ENCODE measurements at places on chromosomes 2 and 18. TPM values are rescaled to one million over a fixed set of nuclear protein-coding genes. Genes with fewer than 3 reads are reported as not detected.
A peak's percentile ranks its signal among the peaks of the same experiment; 100 is the strongest.

HOXD13 gene
- total RNA-seq, result 3.8 TPM

AOX1 gene
- 47.9 TPM for total RNA-seq

IL1R1 gene
- 87.9 TPM for total RNA-seq

MARCO gene
- total RNA-seq, result not detected

POTEI gene
- not detected for total RNA-seq

LRATD1 gene
- 1.2 TPM for total RNA-seq

RAB27B gene
- total RNA-seq, result 0.54 TPM

DNA sequence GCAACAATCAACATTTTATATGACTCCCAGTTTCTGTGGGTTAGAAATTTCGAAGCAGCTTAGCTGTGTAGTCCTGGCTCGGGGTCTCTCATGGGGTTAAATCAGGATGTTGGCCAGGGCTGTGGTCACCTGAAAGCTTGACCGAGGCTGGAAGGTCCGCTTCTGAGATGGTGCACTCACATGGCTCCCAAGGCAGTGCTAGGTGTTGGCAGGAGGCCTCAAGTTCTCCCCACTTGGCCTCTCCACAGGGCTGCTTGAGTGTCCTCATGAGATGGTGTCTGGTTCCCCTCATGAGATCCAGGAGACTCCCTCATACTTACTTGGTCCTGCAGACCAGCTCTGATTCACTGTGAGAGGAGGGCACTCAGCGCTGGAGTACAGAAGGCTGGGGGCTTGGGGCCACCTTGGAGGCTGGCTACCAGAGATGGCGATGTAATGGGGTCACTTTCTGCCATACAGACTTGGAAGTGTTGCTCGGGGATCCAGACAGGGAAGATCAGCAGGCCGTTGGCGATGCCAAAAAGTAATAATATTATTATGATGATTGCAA lies 98.8 kb downstream of the INHBB start:
- H3K27ac ChIP-seq, result no peak overlapping the region
- DNase-seq, result no peak
- 0 out of 2 replicates have a peak, but pooled peaks cover 9% of the 10 kb centered on the region for H3K4me1 ChIP-seq

DNA sequence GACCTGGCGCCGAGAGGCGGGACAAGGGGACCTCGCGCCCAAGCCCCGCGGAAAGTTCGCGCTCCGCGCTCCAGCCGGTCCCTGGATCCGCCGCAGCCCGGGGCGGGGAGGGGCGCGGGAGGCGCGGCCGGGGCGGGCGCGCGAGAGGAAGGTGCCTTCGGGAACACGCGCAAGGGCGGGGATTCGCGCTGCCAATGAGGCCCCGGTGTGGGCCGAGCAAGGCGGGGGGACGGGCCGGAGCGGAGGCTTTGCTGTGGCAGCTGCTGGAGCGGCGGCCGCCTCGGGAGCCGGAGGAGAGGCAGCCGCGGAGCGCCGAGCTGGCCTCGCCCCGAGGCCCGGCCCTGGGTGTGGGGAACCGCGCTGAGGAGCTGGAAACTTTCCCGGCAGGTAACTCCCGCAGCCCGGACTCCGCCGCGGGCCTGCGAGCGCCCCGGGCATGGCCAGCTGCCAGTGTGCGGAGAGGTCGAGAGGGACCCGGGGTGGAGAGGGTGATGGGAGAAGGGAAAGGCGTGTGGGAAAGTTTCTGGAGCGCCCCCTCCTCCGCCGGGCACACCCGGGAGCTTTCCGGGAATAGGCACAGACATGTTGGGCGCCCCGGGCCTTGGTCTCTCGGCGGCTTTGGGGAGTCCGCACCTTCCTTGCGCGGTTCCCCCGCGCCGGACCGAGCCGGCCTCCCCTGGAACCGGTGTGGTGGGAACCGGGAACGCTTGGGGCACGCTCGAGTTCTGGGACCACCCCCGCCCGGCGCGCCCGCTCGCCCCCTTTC lies at the start of gene TANC1:
TSS of gene TANC1 (plus strand) at position 245 of the 766 bp plus-strand sequence. CDS start 97,271 bp downstream, outside the sequence.
- no peaks in the 10 kb centered on the region for H3K27me3 ChIP-seq
- peak within 1 kb of the TSS; percentile 80 for H3K4me3 ChIP-seq
- peak within 1 kb of the TSS; percentile 84 for H3K27ac ChIP-seq
- DNase-seq, result peak; percentile 98

DNA sequence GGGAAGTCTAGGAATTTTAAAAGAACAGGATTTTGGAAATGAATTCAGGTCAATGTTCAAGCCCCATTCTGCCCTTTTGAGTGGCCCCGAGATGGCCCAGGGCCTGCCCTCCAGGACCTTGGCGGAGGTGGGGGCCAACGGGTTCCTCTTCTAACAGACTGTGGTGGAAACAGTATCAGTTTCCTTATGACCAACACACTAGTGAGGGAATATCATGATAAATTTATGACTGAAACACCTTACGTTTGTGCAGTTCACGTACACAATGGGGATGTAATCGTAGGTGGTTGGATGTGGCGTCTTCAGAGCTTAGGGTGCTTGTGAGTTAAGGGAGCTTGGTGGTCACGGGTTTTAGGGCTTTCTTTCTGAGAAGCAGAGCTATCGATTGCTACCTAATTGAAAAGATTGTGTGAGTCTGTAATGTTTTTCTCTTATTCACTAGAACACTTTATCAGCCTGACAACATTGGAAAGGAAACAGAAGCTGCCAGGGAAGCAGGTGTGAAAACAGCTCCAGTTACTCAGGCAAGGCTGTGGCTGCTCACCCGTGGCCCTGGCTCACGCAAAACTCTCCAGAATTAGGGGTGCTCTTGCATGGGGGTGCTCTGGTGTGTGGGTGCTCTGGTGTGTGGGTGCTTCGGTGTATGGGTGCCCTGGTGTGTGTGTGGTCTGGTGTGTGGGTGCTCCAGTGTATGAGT lies 165.3 kb downstream of the SNTG2 start:
- H3K4me1 ChIP-seq, result no peaks in the 10 kb centered on the region
- H3K27ac ChIP-seq, result no peak overlapping the region
- no peak overlapping the region for H3K4me3 ChIP-seq

DNA sequence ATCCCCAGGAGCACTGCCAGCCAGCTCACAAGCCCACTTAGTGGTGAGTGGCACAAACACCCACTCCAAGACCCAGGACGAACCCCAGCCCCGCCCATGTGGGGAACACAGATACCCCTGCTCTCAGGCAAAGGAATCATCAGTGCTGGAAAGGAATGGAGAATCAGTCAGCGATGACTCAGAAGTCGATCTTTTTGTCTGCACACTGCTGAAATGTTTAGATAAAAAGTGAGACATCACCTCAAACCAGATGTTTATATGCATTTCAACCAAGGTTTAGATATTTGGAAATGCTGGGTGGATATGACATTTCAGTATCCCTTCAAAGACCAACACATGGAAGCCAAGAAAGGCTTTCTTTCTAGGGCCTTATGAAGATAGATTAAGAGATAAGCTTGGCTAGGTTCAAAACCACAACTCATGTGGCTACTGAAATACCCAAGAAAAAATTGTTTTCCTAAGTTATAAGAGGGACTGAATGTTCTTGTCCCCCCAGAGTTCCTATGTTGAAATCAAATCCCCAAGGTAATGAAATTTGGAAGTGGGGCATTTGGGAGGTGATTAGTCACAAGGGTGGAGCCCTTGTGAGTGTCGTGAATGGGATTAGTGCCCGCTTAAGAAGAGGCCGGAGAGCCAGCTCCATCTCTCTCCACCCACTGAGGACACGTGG lies 43.7 kb downstream of the POU3F3 start:
- H3K27ac ChIP-seq, result no peak overlapping the region
- no peak overlapping the region for H3K4me3 ChIP-seq
- H3K4me1 ChIP-seq, result peaks cover 9% of the 10 kb centered on the region
- no peaks in the 10 kb centered on the region for H3K36me3 ChIP-seq
- H3K27me3 ChIP-seq, result peaks cover under 1% of the 10 kb centered on the region

DNA sequence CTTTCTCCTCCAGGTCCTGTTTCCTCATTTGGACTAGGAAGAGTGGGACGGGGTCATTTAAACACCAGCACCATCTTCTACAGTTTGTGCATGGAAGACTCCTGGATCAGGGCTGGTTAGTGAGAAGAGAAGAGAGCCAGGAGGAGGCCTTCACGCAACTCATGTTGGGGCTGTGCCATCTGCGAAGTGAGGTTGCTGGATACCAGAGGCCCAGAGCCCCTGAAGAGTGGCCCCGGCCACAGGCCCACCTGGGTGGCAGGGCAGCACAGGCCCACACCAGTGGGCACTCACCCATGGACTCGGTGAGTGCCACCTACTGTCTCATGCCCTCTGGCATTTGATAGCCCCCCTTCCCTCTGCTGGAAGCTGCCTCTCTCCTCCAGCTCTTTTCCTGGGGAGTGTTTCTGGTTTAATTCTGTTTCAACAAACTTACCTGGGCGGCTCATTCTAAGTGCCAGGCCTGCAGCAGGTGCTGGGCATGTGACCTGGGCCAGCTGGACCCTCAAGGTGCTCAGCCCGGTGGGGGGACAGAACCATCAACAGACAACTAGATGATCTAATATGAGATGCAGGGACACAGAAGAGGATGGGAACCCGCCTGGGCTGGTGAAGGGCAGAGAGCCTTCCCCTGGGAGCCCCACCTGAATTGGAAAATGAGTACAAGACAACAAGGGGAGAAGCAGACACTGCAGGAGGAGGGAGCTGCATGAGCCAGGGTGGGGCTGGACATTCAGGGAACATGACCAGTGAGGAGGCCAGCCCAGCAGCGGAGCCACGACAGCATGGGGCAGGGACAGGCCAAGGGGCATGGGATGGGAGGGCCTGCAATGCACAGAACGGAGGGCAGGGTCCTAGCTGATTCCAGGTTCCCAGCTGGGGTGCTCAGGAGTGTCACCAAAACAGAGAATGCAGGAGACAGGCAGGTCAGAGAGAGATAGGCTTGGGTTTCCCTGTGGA lies 70.6 kb downstream of the MARCO start:
- peaks cover 66% of the 10 kb centered on the region for H3K27me3 ChIP-seq
- no peak for DNase-seq
- no peak overlapping the region for H3K27ac ChIP-seq
- no peaks in the 10 kb centered on the region for H3K4me1 ChIP-seq
- no peaks in the 10 kb centered on the region for H3K36me3 ChIP-seq

- H3K36me3 ChIP-seq, result 0 out of 2 replicates have a peak, but pooled peaks cover 8% of the 10 kb centered on the region
- peak overlapping the region; percentile 87 for H3K27ac ChIP-seq
- DNase-seq, result no peak
- H3K4me3 ChIP-seq, result peak overlapping the region; percentile 81
- H3K27me3 ChIP-seq, result no peaks in the 10 kb centered on the region
These were observed 902 bp downstream of the MCFD2 start for GRCh38 chr2:46914578-46915230.

DNA sequence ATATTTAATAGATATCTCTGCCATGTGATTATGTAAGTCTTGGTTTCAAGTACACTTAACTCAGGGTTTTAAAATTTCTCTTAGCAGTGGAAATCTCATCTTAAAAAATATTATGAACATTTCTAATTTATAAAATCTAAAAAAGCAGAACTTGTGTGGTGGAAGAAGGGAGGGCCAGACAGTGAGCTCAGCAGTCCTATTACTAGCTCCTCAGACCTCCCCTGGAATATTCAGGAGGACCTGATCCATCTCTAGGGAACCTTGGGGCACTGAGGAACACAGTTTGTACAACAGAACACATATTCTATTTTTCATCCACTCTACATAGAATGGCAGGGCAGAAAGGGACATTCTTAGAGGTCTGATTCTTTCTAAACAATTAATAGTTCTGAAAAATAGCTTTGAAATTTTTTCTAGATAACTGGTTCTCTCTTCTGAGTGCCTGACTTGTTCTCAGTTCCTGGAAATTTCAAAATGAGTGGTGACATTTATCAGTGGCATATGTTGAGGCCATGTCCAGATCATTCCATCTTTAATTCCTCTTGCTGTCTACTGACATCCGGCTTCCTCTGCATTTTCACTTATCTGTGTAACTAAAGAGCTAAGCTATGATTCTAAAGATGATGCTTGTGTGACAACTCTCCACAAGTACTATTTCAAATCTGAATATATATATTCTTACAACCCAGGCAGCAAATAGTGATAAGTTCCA lies 8.2 kb upstream of the MAP4K4 start:
- H3K27me3 ChIP-seq, result no peaks in the 10 kb centered on the region
- H3K4me1 ChIP-seq, result no peaks in the 10 kb centered on the region
- no peaks in the 10 kb centered on the region for H3K36me3 ChIP-seq
- H3K27ac ChIP-seq, result no peak overlapping the region
- no peak overlapping the region for H3K4me3 ChIP-seq

DNA sequence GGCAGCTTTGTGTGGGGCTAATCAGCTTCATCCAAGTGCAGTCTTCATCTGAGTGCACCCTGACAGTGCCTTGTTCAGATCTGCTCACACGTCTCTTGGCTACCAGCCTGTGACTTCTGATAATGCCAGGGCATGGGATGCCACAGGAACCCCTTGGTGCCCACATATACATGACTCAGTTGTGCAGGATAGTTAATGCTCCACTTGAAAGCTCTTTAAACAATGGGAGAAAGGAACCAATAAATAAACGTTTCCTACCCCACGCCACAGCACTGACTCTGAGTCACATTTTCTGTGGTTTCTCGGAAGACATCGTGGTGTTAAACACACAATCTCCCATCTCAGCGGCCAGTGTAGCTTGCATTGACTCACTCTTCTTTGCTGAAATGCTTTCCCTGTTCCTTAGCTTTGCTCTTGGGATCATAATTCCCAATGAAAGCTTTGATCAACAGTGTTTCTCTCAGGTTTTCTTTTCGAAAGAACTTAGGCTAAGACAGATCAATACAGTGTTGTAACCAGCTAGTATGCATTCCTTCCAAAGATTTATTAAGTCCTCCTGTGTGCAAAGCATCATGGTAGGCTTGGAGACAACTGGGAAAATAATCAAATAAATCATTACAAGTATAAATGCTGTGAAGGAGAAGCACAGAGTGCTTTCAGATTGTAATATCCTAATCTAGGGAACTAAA lies 142.0 kb downstream of the COPS8 start:
- H3K36me3 ChIP-seq, result no peaks in the 10 kb centered on the region
- no peaks in the 10 kb centered on the region for H3K27me3 ChIP-seq
- DNase-seq, result peak; percentile 96
- peak overlapping the region; percentile 82 for H3K27ac ChIP-seq
- peaks cover 60% of the 10 kb centered on the region for H3K4me1 ChIP-seq

DNA sequence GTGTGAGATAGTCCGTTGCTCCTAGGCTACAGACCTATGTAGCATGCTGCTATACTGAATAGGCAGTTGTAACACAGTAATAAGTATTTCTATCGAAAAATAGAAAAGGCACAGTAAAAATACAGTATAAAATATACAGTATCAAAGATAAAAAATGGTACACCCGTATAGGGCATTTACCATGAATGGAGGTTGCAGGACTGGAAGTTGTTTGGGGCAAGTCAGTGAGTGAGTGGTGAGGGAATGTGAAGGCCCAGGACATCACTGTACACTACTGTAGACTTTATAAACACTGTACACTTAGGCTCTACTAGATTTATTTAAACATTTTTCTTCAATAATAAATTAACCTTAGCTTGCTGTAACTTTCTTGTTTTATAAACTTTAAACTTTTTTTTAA lies 3.5 kb downstream of the MAP3K20 start:
- peaks cover 36% of the 10 kb centered on the region for H3K4me1 ChIP-seq
- no peak overlapping the region for H3K4me3 ChIP-seq
- H3K36me3 ChIP-seq, result no peaks in the 10 kb centered on the region
- H3K27ac ChIP-seq, result peak overlapping the region; percentile 87
- H3K27me3 ChIP-seq, result no peaks in the 10 kb centered on the region
- DNase-seq, result no peak

DNA sequence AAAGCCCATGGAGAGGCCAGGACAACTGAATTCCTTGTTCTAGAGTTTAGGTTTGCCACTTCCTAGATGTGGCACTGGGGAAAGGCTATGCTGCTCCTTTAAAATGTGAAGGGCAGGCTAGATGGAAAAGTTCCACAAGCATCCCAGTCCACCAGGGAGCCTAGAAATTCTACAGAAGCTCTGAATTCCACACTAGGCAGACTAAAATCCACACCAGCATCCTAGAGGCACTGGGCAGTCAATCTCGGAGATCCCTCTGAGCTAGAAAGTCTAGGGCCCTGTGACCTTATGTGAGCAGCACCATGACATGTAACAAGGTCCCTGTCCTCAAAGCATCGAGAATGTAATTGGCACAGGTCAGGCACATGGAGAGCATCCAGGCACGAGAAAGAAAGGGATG lies 71.5 kb downstream of the LYPD1 start:
- no peak for DNase-seq
- H3K4me3 ChIP-seq, result no peak overlapping the region
- no peak overlapping the region for H3K27ac ChIP-seq
- no peaks in the 10 kb centered on the region for H3K36me3 ChIP-seq
